ENCODE measurements at places on chromosomes 4 and X.

GRCh38 chr4:177369372-177369771 is 59.7 kb downstream of the NEIL3 start:
- no peak for DNase-seq

DNA sequence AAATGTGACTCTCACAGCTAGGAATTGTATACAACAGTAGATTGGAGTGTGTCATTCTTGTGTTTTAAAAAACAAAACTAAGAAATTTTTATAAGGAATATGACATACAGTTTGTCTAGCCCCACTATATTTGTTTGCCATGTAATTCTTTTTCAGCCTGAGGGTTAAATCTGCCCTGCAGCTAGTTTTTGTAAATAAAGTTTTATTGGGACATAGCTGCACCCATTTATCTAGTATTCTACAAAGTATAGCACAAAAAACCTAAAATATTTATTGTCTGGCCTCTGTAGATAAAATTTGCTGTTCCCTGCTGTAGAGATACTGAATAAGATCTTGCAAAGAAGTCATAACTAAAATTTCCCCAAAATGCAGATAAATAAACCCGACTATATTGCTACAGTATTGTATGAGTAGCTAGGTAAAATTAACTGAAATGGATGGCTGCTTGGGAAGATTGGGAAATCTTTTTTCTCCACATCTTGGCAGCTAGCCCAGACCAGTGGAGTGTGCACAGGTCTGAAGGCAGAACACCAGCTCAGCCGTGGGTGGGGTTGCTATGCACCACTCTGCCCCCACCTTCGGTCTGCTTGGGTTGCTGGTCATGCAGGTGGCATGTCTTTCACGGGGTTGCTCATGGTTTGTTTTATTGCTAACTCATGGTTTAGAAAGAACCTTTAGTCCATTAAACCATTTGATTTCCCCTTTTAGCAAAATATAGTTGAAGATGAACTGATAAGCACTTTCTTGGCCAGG is 127.9 kb downstream of the KLHL8 start:
- no peak for DNase-seq

GRCh38 chr4:159021597-159022385 is 81.1 kb upstream of the RAPGEF2 start:
- no peak for DNase-seq

- DNase-seq, result no peak
Observed at GRCh38 chr4:176538217-176538925, 218.6 kb downstream of the SPCS3 start.

DNA sequence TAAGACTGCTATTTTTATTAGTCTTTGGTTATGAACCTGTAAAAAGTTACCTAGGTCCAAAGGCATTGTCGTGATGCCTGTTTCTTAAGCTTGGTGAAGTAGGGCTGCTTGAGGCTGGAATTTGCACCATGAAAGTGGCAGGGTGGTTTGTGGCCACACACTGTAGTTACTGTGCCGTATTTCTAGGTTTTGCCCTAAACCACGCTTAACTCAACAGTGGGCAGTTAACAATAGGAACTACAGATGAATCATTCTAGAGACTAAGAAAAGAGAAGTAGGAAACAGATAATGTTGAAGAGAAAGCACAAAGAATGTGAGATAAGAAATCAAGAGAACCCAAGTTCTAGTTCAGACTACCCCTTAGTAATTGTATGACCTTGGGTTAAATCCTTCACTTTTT is 11.5 kb downstream of the ETNPPL start:
- no peak for DNase-seq

DNA sequence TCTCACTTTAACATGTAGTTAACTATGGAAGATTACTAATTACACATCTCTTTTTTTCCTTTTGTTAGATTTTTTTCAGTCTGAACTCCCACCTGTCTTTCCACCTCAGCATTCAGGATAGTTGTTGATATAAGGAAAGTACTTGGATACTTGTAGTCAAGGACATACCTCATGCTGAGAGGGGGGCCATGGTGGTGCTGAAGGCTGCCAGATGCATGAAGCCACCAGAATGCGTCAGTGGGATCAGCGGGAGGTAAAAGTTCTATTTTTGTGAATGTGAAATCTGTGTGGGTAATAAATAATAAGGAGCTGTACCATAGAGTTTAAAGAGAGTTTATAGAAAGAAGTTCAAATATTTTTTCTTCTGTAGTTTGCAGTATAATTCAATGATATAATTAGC is 13.1 kb upstream of the NDST4 start:
- no peak for DNase-seq

DNA sequence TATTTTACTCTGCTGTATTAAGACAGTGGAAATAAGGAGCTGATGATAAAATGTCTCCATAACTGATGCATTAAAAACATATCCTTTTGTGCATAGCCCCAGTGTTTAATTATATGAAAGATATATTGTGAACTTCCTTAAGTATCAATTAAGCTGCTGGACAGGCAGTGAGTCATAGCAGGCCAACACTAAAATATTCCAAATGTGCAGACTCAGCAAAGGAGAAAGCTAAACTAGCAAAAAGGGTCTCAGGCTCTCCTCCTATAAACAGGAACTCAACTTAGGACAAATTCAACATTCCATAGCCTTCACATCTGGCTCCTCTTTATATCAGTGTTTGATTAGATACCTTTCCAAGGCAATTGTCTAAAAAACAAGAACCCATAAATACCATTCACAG is 15.6 kb downstream of the TNMD start:
- no peak for DNase-seq

GRCh38 chr4:143186212-143186611 is 1.5 kb downstream of the USP38 start:
- DNase-seq, result no peak

- no peak for DNase-seq
Observed at GRCh38 chr4:7068279-7068842, 497 bp upstream of the GRPEL1 start.

- DNase-seq, result no peak
Observed at GRCh38 chr4:80113615-80114014, 40.6 kb upstream of the ANTXR2 start.

DNA sequence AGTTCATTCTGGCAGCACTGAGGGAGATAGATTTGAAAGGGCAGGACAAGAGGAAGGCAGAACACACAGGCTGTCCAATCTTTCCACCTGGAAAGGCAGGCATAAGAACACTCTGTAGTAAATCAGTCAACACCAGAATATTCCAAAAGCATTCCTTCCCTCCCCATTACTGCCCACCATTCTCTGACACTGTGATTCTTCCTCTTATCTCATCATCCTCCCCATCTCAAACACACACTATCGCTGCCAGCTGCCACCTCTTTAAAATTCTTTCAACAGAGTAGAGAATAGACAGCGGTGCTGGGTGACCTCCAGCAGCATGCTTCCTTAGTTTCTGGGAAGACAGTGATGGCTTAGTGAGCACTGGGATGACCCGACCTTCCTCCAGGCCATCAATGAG is 53.7 kb upstream of the MYOZ2 start:
- no peak for DNase-seq

DNA sequence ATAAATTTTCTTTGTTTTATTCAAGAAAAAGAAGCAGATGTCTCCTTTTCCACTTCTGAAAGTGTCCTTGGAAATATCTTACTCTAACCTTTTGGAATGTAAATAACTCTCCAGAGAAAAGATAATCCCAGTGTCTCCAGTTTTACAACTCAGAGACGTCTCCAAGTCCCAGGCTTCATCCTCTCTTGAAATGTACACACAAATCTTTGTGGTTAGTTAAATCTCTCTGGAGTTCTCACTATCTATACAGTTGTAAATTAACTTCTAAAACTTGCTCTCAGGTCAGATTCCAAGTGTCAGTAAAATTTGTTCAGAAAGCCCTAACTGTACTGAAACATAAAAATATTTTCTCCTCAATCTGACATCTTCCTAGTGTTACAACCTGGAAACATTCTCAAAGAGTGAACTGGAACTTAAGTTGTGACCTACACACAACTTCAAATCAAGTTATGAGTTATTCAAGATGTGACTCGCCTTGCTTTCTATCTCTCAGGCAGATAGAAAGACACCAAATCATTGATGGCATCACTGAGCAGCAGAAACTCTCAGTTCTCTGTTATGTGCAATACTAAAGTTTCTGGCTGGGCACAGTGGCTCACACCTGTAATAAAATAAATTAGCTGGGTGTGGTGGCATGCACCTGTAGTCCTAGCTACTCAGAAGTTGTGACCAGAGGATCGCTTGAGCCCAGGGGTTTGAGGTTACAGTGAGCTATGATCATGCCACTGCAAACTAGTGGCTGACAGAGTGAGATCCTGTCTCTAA is 284.2 kb downstream of the RCHY1 start:
- no peak for DNase-seq

DNA sequence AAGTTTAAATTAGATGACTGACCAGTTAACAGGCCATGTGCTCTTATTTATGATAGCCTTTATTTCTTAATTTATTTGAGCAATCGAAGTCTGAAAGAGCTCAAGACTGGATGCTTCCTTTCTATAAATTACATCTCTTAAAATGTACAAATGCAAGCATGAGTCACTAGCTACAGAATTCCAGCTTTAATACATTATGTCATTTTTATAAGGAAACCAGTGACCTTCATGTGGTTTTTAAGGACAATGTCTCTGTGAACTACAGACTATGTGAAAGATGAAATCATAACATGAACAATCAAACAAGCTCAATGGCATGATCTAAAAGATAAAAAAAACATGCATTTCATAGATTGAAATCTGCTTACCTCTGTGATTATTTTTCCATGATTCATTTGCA is 15.4 kb downstream of the HTR2C start:
- DNase-seq, result no peak

GRCh38 chr4:150367326-150367725 is 214.6 kb upstream of the MAB21L2 start:
- no peak for DNase-seq

DNA sequence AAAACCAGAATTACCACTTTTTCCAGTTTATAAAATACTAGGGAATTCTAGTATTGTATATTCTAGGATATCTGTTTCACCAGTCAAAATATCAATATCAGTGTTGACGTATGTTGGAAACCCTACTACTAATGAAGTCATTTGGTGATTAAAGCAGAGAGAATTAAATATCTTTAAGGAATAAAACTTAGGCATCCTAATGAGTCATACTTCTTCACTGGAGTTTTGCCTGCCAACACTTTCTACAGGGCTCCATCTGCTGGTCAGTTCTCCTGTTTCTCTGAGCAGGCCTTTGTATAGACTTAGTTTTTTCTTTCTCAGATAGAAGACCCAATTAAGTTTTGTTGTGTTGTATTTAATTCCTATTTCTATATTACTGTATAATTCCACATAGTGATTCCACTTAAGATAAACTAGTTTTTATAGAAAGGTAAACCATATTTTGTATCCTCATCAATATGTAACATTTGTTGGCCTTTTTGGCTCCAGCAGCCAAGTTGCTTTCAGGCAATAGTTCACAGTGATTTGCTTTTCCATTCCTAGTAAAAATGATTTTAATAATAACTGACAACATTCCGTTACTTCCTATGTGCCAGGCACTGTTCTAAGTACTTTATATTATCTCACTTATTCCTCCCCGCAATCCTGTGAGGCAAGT is 3.5 kb downstream of the AP1AR start:
- peak; percentile 29 for DNase-seq

DNA sequence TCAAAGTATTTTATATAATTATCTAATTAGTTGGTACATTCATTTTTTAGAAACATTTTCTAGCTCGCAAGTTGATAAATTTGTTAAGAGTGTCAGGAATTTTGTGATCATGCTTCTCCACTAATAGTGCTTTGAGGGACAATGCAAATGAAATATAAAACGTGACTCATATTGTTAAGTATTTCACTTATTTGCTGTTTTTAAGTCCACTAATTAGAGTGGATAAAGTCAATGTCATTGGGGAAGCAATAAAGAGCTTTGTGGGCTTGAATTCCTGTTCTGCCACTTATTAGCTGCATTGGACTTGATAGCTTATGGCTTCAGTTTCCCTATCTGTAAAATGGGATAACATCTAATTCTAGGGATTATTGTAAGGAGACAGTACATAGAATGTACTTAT is 26.5 kb upstream of the ANAPC4 start:
- no peak for DNase-seq

DNA sequence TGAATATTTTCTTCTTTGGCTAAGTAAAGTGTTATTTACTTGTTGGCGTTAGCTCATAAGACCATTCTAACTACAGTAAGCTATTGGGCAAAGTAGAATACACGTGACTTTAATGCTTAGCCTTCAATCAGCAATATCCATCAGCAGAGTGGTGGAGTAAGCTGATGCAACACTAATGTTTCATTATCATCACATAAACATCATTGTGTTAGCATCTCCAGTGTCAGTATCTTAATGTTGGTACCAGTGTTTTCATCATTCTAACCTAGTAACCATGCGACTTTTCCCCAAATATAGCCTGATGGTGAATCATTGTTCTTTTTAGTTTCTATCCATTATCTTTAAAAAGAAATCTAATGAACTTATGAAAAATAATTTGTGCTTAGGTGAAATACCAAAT is 48.5 kb downstream of the APOOL start:
- DNase-seq, result no peak

DNA sequence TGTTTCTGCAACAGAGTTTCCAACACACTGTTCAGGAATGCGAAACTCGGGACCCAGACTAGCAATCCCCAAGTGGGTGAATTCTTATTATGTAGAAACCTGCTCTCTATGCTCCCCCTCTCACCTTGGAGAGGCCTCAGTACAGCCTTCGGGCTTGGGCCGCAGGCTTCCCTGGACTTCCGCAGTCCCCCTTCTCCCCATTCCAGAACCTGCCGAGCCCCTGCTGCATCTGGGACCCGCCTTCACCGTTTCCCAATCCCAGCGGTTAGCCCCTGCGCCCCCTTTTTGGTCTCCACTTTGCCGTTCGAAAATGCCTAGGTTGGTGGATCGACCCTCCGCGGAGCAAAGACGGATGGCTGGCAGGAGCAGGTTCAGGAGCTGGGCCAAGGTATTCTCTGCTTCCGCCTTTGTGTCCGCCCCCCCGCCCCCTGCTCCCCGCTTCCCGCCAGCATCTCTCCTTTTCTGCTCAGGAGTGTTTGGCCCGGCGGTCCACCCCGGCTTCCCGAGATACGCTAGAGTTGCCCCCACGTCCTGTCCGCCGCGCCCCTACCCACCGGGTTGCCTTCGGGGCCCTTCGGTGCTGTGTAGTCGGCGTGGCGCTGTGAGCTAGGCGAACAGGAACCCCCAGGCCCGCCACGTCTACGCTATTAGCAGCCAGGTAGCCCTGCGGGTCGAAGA is 11.5 kb downstream of the HAND2 start:
- DNase-seq, result no peak

DNA sequence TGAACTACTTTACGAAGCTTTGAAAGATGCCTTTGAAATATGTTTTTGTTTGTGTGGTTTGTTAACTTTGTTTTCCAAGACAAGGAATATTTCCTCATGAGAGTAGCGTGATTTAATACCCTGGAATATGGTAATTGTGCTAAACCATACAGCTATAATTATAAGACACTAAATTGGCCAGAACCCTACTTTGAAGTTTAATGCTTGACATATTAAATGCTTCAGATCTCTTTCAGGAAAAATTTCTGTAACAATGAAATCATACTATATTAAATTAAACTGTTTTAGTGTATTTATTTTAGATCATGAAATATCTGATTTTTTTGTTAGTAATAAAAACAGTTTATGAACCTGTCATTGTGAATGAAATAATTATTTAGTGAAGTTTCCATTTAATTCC is 63.5 kb downstream of the DCLK2 start:
- DNase-seq, result no peak

Measured in activated T-helper 1 cell treated with anti-CD3 and anti-CD28 coated beads, Interleukin-12 subunit alpha, Interleukin-12 subunit beta, Interleukin-2, Interleukin-4 antibody, amounts not matched to agents 30 ng/mL and 10 ng/mL and 1 ng/mL, durations not matched to agents 14 hours and 24 hours and 36 hours (primary cell).